ENCODE measurements at places on chromosomes 1 and 21.

DNA sequence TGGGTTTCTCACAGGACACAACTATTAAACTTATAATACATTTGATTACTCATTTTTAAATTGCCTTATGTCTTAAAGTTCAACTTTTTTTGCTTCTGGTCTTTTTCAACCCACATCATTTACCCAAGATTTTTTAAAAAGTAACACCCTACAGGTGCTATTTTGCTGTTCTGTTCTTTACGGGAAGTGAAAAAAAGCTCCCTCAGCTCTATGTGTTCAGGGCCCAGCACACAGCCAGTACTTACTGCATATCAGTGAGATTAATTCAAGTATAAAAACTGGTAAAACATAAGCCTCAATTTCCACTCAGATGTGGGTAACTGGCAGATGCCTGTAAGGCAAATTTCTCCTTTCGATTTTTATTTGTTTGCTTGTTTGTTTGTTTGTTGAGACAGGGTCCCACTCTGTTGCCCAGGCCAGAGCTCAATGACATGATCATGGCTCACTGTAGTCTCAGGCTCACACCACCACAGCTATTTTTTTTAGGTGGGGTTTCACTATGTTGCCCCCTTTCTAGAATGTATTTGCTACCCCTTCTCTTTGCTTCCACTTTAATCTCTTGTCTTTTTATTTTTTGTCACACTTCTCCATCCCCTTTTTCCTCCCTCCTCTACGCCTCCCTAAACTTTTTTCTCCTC, 20.3 kb downstream of the RNASEL start:
- DNase-seq: no peak

- no peak for DNase-seq
These were observed 24.4 kb downstream of the DHRS3 start for GRCh38 chr1:12593621-12594066.

DNA sequence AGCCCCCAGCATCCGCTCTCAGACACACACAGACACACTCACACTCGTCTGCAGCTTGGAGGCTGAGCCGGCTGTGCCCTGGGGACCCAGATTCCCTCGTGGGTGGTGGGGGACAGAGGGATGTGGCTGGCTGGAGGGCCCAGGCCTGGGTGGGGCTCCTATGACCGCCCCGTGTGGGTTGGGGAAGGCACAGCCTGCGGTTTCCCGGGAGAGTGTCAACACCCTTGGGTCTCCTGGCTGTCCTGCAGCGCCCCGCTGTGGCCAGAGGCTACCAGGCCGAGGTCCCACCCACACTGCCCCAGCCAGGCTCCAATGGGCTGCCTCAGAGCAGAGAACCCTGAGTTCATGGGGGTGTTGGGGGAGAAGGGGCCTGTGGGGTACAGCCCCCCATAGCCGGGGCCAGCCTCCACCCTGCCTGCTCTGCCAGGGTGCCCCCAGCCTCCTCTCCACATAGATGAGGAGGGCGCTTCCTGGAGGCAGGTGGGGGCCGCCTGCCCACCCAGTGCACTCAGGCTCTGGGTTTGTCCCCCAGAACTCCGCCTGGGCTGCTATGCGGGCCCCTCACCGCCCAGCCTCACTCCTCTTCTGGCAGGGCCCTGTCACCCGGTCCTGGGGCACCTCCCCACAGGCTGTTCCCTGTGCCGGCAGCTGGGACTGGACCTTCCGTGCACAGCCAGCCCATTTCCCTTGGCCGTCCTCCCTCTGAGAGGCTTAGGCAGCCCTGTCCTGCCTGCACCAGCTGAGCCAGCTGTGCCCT, at the start of gene TTC34:
Gene TTC34 (minus strand): TSS at position 159 of the 757 bp plus-strand sequence. CDS start 866 bp downstream, outside the sequence.
- DNase-seq: peak; percentile 53

GRCh38 chr1:180912801-180913565, at the start of gene KIAA1614:
KIAA1614 (plus strand) TSS chr1:180912897; CDS start chr1:180913244, 347 bp downstream.
- no peak for DNase-seq

DNA sequence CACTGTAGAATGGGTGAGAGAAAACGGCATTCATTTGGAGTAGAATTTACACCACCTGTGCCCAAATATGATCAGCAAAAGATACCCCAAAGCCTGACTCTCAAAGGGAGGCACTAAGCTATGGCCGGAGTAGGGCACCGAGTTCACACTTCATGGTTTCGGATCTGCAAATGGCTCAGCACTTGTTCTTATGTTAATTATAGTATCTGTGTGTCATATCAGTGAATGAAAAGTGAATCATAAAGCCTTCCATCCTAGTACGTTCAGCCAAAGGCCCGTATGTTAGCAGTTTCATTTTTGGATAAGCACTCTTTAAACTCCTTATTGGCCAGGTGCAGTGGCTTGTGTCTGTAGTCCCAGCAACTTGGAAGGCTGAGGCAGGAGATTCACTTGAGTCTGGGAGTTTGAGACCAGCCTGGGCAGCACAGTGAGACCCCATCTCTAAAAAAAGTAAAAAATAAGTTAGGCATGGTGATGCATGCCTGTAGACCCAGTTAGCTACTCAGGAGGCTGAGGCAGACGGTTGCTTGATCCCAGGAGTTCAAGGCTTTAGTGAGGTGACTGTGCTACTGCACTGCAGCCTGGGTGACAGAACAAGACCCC, 4.9 kb upstream of the CORT start:
- no peak for DNase-seq

GRCh38 chr21:38848187-38848609, 42.5 kb downstream of the ETS2 start:
- no peak for DNase-seq

DNA sequence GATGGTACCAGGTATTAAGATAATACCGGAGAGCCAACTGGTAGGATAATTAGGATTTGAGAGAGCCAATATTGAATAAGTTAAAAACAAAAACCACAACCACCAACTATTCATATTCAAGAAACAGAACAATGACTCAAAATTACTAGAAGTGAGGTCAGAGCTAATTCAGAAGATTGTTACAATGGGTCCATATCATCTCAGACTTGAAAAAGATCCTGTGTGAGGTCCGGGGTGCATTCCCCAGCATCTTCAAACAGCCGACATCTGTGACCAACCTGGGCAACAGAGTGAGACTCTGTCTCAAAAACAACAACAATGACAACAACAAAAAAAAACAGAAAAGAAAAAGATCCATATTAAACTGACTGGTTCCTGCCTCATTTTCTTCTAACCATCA, 18.6 kb downstream of the AK2 start:
- DNase-seq: no peak

- DNase-seq: no peak
These were observed 311 bp downstream of the SPEN start for GRCh38 chr1:15847893-15848142.

DNA sequence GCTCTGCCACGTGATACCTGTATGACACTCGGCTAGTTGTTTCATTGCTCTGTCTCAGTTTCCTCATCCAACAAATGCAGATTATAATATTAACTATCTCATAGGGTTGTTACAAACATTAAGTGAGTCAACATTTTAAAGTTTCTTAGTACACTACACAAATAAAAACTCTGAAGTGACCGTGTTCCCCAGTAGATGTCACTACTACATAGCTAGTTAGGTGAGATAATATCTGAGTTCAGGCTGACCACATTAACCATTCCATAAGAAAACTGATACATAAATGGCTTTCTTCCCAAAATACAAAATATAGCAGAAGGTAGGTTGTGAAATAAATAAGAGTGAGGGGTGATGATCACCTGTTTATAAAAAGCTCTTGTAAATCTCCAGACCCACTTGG, 214.1 kb downstream of the NUF2 start:
- no peak for DNase-seq

GRCh38 chr1:113210248-113210647, 137.2 kb downstream of the LRIG2 start:
- no peak for DNase-seq

GRCh38 chr1:179264507-179264906, 29.1 kb upstream of the SOAT1 start:
- no peak for DNase-seq

DNA sequence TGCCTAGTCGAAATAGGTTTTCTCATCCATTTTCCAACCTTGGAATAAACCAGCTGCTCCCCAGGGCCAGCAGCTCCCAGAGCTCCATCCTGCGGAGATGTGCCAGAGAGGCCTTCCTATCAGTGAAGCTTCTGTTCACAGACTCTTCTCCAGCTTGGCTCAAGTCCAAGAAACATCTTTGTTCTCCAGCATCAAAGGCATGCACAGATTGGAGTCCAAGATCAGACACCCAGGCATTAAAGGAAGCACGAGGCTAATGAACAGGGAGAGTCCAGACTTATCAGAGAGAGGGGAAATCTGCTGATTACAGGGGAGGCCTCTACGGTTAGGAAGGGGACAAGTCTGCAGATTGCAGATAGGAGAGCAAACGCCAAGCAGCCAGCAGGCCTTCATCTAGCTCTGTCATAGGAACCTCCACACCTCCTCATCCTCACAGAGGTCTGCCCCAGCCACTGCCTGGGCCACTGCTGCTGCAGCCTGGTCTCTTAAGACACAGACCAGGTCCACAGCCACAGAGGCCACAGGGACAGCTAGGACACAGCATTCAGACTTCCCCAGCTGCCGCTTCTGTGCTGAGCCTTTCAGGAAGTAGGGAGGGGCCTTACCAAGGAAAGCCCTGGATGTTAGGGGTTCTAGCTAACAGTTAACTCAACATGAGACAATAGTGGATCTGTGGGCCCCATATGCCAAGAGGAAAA, 3.4 kb downstream of the PRR9 start:
- no peak for DNase-seq

DNA sequence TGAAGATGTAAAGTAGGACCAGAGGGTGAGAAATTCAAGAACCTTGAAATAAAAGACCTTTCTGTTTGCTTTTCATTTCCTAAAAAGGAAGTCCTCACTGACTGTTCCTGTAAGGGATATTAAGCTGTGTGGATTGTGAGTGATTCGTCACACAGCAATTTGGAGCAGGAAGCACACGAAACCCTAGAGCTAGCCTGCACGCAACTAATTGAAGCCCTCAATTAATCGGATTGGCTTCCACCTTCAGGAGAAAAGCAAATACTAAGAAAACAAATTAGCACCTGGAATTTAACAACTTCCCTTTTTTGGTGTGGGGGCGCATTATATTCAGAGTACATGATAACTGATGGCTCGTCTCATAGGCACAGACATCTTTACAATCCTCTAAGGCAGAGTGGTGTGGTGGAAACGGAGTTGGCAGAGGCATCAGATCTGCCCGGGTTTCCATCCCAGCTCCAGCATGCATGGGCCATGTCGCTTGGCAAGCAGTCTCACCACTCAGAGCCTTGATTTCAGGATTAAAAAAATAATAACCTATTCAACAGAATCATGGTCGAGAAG, 95.2 kb downstream of the KCNJ15 start:
- no peak for DNase-seq

- no peak for DNase-seq
These were observed 22.6 kb upstream of the CR2 start for GRCh38 chr1:207431508-207431907.

DNA sequence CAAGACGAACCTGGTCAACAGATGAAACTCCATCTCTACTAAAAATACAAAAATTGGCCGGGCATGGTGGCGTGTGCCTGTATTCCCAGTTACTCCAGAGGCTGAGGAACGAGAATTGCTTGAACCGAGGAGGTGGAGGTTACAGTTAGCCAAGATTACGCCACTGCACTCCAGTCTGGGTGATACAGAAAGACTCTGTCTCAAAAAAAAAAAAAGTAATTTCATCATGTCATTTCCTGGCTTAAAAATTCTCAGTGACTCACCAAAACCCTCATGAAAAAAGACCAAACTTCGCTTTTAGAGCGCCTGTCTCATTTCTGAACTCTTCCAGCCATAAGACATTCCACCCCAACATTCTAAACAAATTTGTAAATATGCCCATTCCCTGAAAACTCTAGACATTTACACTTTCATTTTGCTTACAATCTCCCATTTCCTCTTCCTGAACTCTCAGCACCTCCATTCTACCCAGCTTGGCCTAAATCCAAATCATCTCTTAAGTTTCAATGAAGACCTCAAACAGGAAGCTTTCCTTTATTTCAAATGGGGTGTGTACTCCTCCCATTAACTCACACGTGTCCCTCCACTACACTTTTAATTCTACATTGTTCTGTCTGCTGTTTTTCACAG, 50.5 kb upstream of the PRRC2C start:
- peak; percentile 11 for DNase-seq

GRCh38 chr1:79852004-79852403, 845.5 kb upstream of the ADGRL4 start:
- DNase-seq: no peak

DNA sequence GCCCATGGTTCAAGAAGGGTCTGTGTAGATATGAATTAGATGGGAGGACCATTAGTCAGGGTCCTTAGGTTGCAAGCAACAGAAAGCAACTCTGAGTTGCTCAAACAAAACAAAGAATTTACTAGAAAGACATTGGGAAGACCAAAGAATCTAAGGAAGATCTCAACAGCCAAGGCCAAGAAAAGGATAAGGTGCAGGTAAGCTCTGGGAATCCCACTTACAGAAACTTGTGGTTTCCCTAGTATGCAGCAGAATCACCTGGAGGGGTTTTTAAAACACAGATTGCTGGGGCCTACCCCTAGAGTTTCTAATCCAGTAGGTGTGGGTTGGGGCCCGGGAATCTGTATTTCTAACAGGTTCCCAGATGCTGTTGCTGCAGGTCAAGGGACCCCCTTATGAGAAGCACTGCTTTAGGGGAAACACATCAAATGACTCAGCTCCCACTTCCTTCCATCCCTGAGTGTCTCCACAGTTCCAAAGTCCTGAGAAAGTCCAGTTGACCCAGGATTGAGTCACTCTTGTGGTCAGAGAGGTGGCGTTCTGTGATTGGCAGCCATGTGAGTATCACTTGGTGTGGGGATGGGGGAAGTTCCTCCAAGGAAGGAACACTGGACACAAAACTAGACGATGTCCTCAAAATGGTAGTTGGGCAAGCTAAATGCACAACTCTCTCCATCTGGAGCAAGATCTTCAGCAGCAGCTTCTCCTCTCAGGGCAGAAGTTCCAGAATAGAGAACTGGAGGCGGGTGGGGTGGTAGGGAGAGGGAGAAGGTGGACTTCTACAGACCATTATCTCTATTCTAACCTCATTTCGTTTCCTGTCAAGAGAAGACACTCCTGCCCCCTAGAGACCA, 24.2 kb upstream of the EYA3 start:
- DNase-seq: peak; percentile 28

GRCh38 chr1:168504064-168504837, 39.5 kb downstream of the XCL2 start:
- DNase-seq: no peak

DNA sequence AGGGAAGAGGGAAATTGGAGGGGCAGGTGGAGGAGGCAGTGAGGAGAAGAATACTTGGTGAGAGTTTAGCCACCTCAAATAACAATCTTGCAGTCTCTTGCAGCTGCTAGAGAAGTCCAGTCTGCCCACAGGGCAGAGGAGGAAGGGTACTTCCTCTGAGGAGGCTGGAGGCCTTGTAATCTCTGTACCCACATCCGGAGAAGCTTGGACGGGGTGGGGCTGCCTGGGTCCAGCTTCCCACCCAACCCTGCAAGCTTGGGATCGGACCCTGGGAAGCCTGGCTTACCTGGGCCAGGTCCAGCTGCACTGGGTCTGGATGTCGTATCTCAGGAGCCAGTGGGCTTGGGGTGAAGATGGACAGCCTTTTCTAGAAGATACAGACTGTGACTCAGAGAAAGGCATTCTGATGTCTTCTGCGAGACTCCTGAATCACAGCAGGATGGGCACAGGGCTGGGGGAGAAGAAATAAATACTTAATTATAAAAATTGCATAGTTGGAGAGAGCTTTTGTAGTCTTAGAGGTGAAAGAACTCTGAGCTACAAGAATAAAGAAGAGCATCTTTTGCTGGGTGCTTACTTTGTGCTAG, 111.8 kb upstream of the JUN start:
- no peak for DNase-seq

GRCh38 chr1:46996659-46997281, 26.7 kb upstream of the CYP4X1 start:
- DNase-seq: no peak

All from CD4-positive, alpha-beta T cell treated with Interleukin-10 for 1 hour (primary cell).